Muscle of back (tissue), 13 donors: ENCODE measurements at places on chromosomes 5 and 9.
A peak's percentile ranks its signal among the peaks of the same experiment; 100 is the strongest.

- peak; percentile 56 for DNase-seq
Measured at GRCh38 chr9:12884736-12885395, 110.0 kb downstream of the LURAP1L start.

GRCh38 chr9:75000835-75001234, 27.3 kb downstream of the CARNMT1 start:
- DNase-seq, result no peak

DNA sequence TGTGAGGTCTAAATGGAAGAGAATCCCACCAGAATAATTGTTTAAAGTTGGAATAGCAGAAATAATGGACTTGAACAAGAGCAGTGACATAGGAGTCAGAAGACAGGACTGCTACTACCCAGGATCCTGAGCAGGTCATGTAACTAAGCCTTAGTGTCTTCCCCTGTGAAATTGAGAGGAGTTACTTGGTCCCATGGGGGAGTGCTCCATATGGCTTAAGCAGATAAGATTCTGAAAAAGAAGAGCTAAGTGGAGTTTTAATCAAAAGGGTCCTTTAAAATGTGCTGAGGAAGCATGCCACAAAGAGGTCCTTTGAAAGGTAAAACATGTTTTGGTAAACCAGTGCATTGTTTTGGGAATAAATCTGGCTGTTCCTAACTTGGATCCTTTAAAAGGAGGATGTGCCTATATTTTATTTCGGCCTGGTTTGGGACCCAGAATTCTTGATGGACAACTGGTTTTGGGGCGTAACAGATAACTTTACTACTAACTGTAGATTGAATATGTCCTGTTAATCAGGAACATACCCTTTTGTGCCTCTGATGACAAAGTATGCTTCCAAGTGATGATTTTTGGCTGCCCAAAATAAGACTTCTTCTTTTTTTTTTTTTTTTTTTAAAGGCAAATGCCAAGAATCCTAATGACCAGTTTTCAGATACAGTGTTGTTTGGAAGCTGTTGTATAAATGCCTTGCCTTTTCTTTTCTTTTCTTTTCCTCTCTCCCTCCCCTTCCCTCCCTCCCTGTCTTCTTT, 5.7 kb downstream of the RCL1 start:
- DNase-seq, result no peak

DNA sequence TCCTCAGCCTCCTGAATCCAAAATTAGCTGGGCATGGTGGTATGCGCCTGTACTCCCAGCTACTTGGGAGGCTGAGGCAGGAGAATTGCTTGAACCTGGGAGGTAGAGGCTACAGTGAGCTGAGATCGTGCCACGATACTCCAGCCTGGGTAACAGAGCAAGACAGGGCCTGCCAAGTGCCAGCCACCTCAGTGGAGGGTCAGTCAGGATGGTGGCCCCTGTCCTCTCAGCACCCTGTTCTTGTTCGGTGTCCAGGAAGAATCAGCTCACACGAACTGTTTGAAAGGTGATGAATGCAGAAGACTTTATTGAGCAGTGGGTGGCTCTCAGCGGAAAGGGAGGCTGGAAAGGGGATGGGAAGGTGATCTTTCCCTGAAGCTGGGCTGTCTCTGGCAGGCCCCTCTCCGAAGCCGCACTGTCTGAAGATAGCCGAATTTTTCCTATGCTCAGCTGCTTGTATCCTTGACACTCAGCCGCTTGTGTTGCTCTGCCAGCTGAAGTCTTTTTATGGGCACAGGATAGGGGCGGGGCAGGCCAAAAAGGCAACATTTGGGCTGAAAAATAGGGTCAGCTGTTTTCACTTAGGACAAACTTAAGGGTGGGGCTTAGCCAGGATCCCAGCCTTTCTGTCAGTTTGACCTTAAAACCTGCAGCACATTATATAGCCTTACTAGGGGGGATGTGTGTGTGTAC, 50.9 kb downstream of the UBE2R2 start:
- DNase-seq, result peak; percentile 30

DNA sequence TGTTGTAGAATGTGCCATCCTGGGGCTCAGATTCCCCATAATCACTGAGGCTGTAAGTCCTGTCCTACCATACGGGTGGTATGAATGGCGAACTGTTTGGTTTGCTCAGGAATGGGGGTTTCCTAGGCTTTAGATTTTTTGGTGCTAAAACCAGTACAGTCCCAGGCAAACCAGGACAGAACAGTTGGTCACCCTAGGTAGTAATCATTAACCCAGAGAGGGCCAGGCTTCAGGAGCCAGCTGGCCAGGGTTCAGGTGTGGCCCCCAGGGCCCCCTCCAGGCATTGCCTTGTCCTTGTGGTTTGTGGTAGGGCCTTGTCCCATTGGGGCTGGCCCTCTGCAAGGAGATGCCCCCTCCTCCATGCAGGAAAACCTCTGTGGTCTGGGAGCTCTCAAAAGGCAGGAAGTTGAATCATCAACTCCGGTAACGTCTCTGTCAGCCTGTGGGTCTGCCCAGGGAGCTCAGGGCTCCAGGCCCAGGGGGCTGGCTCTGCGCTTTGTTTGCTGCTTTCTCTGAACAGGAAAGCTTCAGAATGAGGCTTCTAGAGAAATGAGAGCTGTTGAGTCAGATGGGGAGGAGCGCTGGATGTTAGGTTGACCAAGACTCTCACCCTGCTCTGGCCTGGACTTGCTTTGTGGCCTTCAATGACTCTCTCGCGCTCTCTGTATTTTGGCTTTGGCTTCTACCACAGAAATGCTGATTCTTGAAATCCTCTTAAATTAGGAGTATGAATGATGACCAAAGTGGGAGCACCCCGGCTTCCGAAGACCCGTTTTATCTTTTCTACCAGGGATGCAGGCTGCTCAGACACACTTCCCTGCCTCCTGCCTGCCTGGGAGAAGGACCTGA, 22.2 kb upstream of the JADE2 start:
- peak; percentile 92 for DNase-seq

DNA sequence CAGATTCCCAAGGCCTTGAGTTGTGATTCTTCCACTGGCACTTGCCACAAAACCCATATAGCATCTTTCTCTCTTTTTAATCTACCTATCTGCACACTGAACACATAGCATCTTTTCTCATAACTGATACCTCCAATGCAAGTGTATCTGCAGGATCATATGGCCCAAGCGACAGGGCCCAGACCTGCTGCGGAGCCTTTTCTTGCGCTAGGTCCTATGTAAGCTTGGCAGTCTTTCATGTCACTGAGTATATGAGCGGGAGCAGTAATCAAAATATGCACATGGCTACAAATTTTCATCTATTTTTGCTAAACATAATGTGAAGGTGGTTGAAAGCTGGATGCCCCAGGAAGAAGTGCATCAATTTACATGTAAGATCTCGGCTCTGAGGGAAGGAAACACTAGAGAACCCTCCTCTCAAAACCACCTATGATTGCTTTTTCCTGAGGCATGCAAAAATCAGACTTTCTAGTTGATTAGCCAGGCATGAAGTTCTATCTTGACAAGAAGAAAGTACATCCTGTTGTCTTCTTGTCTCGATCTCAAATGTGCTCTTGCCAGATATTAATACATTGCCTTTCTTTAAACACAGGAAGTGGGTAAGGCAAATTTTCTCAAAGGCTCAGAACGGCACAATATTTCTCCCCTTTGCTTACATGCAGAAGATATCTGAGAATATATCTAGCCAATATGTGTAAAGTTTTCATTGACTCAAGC, 26.9 kb upstream of the CEMIP2 start:
- DNase-seq, result no peak

GRCh38 chr5:174777111-174777510, 52.7 kb downstream of the MSX2 start:
- DNase-seq, result no peak

DNA sequence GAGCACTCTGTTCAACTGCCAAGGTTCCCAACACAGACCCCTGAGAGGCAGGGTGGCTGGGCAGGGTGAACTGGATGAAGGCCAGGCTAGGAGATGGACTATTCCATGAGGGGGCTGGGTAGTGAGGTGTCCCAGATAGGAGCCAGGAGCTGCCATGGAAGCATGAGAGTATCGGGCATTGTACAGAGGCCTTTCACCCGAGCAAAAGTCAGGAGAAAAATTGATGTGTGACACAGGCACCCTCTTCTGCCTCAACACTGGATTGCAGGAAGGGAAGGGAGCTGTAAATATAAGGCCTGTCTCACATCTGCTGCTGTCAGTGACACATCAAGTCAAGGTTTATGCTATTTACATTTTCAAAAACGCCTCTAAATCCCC, 74.6 kb downstream of the UBAP1 start:
- no peak for DNase-seq

DNA sequence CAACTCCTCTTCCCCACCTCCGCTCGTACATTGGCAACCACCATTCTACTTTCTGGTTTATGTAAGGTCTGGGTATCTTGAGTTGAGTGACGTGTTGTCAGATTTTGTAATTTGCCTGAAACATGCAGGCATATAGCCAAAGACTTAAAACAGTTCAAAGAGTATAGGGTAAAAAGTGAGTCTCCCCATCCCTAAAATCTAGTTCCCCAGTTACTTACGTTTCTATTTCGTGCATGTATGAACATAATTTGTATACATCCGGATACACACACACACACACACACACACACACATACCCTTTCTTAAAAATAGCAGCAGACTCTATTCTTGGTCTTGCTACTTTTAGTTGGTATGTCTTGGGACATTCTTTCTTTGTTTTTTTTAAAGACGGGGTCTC, 915 bp downstream of the HSDL2 start:
- peak; percentile 38 for DNase-seq

GRCh38 chr9:127132921-127133647, 10.6 kb upstream of the ANGPTL2 start:
- peak; percentile 82 for DNase-seq

DNA sequence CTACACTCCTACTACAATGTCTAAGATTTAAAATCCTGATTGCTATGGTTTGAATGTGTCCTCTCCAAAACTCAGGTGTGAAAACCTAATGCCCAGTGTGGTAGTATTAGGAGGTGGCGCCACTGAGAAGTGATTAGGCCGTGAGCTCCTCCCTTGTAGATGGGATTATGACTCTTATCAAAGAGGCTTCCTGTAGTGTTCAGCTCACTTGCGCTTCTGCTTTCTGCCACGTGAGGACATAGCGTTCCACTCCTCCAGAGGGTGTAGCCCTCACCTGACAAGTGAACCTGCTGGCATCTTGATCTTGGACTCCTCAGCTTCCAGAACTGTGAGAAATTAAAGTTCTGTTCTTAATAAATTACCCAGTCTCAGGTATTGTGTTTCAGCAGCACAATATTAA, 33.0 kb upstream of the WHRN start:
- DNase-seq, result no peak

GRCh38 chr9:14962193-14962882, 52.1 kb upstream of the FREM1 start:
- peak; percentile 29 for DNase-seq

DNA sequence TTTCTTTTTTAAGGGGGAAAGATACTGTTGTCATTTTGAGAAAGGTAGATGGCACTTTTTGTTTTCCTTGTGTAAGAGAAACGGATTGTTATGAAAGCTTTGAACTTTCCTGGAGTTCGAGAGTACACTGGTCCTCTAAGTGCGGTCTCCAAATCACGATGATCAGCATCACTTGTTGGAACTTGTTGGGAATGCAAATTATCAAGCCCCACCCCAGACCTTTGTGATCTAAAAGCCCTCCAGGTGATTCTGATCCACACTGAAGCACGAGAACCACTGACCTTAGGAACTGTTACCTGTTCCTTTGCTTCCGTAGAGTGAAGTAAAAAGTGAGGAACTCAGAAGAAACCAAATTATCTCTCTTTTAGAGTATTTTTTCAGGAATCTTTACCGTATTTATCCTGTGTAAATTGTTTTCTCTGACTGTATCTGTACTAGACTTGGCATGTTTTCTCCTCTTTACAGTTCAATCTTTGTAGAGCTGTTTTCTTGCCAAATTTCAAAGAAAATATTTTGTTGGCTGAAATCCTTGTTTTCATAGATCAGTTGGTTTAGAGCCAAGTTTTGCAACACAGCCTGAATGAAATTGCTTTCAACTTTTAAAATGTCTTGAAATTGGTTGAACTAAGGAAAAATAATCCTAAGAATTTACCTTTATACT, 4.0 kb downstream of the MAT2B start:
- DNase-seq, result no peak

GRCh38 chr5:2913281-2913680, 161.8 kb upstream of the IRX2 start:
- DNase-seq, result no peak

- no peak for DNase-seq
Measured at GRCh38 chr5:25539536-25539935, 894.8 kb upstream of the CDH10 start.

DNA sequence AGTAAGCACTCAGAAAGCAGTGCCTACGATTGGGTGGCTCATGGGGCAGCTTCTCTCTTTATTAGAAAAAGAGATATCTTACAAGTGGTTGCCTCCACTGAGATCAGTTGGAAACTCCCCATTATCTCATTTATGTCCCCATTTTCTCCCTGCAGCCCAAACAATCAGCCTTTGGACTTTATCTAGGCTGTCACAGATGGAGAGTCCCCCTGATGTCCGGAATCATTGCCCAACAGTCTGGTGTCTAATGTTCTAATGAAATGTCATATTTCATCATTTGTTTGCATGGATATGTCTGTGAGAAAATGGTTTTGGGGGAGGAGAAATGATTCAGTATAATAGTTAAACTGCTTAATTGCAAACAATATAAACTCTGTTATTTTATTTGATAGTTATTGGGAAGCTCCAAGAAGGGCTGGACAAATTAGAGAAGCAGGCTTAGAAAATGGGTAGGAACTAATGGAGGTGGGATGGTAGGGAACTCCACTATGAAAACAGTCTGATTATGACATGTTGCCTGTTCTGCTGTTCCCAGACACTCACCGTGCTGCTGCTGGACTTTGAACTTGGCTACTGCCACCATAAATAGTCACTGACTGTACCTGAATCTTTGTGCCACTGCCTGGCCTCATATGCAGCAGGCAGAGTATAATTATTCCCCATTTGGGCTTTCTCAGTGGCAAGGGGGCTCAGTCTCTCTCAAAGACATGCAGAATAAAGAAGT, 38.3 kb upstream of the SMAD5 start:
- DNase-seq, result no peak
